ENCODE measurements at places on chromosomes 2 and 18.

- no peak for DNase-seq
These were observed 153.7 kb upstream of the KCTD1 start for GRCh38 chr18:26702086-26702485.

GRCh38 chr2:217479566-217479965 lies 523.2 kb downstream of the TNS1 start:
- no peak for DNase-seq

DNA sequence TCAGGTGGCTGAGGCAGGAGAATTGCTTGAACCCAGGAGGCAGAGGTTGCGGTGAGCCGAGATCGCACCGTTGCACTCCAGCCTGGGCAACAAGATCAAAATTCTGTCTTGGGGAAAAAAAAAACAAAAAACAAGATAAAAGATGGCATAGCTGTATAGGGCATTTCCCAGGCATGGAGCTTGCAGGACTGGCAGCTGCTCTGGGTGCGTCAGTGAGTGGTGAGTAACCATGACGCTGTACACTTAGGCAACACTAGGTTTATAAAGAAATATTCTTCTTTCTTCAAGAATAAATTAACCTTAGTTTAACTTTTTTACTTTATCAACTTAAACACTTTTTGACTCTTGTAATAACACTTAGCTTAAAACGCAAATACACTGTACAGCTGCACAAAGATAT lies 15.4 kb downstream of the TGOLN2 start:
- DNase-seq: peak; percentile 89

DNA sequence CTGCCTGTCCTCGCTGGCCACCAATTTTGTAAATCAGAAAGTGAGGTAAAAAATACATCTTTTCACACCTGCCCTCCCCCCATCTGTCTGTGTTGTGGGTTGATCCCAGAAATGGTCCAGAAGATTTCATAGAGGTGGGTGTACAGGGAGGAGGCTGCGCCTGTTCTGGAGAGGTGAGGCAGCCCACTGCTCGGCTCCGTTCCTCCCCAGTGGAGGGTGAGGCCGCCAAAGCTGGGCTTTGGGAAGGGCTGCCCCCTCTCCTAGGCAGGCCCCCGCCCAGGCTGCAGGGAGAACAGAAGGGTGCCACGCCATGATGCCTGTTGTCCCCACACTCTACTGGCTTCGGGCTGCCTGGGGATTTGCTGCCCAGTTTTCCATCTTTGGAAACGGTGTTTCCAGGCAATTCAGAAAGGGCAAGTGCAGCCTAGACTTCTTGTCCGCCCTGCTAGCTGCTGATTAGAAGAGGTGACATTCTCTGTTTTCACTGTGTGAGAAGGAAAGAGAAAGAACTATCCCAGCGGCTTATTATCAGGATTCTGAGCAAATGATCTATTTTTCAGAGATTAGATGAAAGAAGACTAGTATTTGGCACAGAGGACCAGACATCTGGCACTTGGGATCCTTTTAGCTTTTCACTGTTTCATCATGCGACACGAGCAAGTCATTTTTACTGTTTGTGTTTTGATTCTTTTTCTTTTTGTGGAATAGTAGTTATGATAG lies 18.7 kb downstream of the SMARCAL1 start:
- no peak for DNase-seq

- no peak for DNase-seq
These were observed 111.8 kb downstream of the B3GNT2 start for GRCh38 chr2:62307469-62308389.

GRCh38 chr2:12347066-12347493 lies 369.7 kb upstream of the TRIB2 start:
- peak; percentile 44 for DNase-seq

DNA sequence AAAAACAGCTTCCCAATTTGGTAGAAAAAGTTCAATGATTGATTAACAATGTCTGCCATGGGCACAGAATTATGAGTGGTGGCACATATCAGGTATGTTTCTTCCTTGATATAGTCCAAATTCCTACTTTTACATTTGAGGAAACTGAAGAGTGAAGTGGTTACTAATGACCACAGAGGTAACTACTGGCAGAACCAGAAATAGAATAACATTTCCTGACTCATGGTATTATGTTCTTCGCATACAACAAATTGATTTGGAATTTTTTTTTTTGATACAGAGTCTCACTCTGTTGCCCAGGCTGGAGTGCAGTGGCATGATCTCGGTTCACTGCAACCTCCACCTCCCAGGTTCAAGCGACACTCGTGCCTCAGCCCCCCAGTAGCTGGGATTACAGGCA lies 6.0 kb upstream of the NFE2L2 start:
- no peak for DNase-seq

DNA sequence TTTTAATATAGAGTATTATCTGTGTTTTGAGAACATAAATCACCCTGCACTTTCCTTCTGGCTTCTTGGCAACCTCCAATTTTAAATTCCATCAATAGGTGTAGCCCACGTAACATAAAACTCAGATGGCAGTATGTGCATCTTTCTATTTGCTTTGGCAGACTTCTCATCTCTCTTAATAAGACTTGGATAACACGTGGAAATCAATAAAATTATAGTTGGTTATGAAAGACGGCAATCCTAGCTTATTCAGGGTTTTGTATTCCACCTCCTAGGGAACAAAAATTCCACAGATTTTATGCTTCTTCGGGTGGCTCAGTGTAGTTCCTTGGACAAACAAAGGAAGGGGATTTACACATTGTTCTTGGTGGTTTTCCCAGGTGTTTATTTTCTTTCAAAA lies 299.3 kb downstream of the RND3 start:
- peak; percentile 56 for DNase-seq

GRCh38 chr2:190840569-190841172 lies 40.0 kb upstream of the GLS start:
- no peak for DNase-seq

- no peak for DNase-seq
These were observed 3.9 kb downstream of the NCK2 start for GRCh38 chr2:105748566-105748965.

DNA sequence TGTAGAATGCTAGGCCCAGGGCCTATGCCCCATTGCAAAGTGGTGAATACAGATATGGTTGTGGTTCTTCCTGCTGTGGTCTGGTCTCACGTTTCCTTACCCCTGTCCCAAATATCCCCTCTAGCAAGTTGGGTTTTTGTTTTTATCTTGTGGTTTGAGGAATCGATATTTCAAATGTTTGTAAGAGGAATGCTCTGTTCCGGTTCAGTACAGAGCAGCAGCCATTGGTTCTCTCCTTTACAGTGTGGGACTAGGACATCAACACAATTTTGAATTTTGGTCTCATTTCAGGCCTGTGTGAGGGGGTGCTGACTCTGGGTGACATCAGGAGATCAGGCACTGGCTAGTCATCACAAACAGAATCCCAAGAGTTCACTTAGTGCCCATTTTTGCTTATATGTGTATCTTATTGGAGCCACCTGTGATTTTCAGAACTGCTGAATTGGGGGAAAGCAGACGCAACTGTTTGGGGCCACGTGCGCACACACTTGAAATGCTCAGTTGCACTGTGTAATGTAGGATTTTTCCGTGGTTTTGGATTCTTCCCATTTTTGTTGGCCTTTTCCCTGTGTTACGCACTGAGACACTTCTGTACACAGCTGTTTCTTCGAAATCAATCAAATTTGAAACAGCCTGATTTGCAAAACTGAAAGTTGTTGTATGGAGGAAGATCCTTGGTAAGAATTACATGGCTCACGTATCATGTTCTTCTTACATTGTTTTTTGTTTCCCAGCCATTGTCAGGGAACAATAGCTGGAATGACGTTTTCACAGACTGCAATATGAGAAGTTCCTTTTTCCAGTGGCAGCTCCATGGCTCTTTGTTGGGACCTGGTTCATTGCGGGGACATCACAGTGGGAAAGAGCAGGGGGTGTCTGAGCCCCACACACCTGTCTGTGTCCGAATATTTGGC lies 8.6 kb downstream of the SH3BP4 start:
- DNase-seq: peak; percentile 26

DNA sequence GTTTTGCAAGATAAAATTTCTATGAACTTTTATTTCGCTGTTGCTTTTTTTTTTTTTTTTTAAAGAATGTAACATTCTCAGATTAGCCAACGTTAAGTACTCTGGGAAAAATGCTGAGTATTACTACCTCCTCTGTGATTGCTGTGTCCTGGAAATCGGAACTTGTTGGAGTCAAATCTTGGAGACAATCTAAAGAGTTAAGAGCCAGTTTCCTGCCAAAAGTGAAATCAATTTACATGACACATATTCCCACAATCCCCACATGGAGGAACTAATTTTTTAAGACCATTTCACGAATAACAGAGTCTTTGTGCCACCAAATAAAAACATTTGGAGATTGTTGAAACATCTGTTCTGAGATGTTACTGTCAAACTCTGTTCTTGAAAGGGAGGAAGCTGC lies 127.8 kb downstream of the MEP1B start:
- DNase-seq: peak; percentile 74

- no peak for DNase-seq
These were observed 63.1 kb downstream of the FECH start for GRCh38 chr18:57523171-57523956.

DNA sequence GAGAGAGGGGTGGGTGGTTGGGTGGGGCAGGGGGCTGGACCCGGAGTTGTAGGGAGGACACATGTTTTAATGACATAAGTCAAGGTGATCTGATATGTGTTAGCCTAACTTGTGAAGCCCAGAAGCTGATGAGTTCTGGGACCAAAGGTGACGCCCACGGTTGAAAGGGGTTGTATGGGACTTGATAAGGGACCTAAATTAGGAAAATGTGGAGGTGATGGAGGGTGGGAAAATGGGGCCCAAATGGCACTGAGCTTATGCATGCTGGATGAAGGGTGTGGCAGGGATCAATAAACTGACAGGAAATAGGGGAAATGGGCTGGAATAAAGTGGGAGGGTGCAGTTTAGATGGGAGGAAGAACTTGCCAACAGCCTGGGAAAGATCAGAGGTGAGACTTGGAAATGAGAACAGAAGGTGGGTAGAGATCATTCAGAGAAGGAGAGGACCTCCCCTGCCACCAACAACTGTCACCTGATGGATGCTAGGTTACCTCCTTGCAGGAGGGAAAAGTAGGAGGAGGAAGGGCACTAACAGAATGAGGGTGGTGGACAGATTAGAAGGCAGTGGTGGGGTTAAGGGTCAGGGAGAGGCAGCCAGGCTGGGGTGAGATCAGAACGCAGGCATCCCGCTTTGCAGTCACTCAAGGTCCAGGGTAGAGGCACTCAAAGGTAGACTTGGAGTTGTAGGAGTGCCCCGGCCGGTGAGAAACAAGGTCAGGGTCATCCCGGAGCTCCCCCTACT lies 15.3 kb downstream of the WNT10A start:
- no peak for DNase-seq

GRCh38 chr18:36889742-36890141 lies 60.8 kb downstream of the KIAA1328 start:
- no peak for DNase-seq

DNA sequence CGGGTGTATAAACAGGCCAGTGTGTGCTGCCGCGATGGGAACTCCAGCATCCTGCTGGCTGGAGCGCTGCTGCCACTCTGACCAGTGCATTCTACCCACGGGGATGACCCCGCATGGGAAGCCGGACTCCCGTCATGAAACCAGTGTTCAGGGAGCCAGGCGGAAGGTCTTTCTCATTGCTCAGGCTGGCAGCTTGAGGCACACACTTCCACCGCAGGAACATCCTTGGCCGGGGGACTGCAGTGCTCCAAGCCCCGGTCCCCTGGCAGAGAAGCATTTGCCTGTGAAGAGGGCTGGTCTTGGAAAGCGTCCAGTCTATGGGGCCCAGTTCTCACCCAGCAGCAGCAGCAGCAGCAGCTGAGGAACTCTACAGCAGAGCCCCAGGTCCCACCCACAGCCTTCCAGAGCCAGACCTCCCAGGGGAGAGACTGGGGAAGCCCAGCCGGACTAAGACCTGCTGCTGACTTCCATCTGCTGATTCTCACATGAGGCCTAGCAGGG lies 235.9 kb downstream of the KLHL29 start:
- peak; percentile 16 for DNase-seq

DNA sequence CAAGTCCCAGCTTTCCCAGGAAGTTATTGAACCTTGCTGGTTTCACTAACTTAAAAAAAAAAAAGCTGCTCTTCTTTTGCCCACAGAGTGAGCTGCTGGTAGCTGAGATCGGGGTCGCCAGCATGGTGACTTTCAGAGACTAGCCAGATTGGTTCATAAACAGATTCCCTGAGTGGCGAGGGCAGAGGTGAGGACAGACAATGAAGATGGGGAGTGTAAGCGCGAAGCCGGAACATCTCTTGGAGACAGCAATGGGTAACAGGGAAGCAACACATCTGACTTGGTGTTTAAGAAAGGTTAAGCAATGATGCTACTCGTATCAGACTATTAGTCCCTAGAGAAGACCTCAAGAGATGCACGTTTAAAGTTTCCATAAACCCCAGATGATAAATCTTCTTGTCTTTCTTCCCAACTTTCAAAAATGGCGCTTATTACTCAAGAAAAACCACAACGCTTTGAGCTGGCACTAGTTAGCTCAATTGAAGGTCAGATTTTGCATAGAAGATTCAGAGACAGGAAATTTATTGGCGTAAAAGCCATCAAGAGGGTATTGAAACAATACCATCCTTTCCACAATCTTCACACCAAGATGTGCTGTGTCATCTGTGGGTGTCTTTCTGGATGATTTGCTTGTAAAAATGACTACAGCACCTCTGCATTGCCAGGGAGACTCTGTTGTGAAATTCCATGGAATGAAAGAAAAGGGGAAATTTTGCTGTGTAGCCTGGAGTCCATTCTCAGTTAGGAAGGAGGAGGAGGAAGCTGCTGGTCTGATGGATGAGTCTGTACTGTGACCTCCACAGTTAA lies 193.1 kb upstream of the CXCR4 start:
- no peak for DNase-seq

GRCh38 chr2:38603402-38604290 lies 918 bp upstream of the HNRNPLL start:
- peak; percentile 80 for DNase-seq

DNA sequence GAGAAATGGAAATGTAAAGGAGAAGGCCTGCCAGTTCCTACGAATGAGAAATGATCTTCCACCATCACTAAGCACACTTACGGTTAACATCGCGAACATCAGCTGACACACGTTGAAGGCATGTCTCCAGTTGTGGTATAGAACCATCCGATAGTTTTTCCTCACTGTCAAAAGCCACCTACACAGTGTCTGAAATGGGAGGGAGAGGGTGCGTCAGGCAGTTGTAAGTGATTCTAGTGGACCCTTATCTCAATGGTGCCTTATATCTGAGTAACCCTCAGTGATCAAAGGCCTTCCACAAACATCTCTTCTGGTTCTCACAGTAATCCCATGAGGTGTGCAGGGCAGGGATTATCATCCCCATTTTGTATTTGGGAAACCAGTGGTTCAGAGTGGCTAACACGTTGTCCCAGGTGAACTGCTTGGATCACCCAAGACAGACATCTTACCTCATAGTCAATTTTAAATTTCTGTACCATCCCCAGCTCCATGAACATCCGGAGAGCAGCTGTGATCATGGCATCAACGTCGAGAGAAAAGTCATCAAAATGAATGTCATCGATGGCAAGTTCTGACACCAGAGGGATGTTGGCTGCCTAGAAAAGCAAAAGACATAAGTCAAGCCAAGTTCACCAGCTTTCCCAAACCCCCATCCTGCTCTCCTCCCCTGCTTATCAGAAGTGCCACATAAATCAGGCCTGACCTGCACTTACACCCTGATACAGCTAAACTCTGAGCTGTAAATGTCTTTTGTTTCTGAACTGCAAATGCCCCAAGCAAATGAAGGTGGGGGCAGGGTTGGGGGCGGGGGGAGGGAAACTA lies 335.2 kb downstream of the AGPS start:
- no peak for DNase-seq
